CD8-positive, alpha-beta memory T cell (primary cell): ENCODE measurements at places on chromosomes 6 and 20.

- no peak for DNase-seq
These were observed 1.7 kb downstream of the PMEPA1 start for GRCh38 chr20:57707849-57708693.

GRCh38 chr6:88458662-88459061 is 292.5 kb upstream of the CNR1 start:
- DNase-seq: no peak

GRCh38 chr6:111200350-111201243 is 113.3 kb downstream of the SLC16A10 start:
- no peak for DNase-seq

DNA sequence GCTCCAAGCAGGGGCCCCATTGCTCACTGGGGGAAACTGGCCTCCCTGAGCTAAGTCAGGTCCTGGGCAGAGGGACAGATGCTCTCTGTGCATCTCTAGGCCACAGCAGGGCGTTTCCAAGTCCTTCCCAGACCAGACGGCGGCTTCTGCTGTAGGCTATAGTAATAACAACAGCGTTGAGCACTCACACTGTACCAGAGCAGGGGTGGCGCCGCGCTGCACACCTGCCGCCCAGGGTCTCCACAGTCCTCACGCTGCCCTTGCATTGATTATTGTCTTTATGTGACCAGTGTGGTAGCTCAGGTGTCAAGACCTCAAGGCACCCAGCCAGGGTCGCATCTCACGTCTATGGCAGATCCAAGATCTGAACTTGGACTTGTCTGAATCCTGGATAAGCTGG is 14.9 kb upstream of the CCN5 start:
- no peak for DNase-seq

GRCh38 chr20:62087632-62088031 is 22.0 kb upstream of the TAF4 start:
- no peak for DNase-seq

- no peak for DNase-seq
These were observed 166.3 kb downstream of the PHACTR1 start for GRCh38 chr6:12882761-12883290.

- no peak for DNase-seq
These were observed 54.8 kb downstream of the CD164 start for GRCh38 chr6:109327491-109327890.

DNA sequence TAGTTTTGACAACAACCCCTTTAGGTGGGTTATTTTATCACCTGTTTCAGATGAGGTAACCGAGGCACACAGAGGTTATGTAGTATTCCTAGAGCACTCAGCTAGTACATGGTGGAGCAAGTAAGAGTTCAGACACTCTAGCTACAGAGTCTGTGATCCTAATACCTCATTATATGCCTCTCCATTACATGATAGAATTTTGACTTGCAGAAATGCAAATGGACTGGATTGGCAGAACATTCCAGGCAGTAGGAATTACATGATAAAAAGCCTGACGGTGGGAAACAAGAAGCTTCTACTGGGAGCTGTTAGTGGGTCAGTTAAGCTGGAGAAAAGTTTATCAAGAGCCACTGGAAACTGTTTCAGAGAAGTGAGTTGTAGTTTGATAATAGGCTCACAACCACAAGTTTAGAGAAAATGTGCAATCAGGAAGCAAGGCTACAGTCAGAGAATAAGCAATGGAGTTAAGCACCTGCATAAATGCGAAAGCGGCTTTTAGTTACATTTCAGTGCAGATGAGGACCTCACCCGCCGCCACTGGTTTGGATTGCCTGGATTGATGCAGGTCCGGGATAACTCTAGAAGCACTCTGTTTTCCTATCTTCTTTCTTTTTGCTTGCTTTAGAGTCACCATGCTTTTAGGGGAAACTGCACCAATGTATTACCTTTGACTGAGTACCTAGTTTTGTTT is 34.7 kb upstream of the MYLK2 start:
- DNase-seq: no peak

- no peak for DNase-seq
These were observed 116.2 kb downstream of the PFDN4 start for GRCh38 chr20:54324041-54324440.

GRCh38 chr20:46688151-46689081 is 828 bp downstream of the TP53RK start:
- DNase-seq: no peak

DNA sequence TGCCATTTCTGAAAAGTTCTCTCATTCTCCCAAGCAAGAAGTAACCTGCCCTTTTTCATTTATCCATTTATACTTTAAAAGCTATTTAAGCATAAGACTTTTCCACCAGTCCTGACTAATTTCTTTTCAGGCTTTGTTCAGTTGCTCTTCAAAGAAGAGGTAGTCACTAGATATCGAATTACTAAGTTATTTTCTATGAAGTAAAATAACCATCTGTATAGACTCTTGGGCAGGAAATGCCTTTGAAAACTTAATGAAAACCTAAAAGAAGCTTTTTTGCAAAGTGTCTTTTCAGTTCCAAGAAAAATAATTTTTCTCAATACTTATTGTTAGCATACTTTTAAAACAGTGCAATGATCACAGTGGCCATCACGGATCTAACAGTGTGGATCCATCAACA is 31.3 kb upstream of the LAMP5 start:
- no peak for DNase-seq

DNA sequence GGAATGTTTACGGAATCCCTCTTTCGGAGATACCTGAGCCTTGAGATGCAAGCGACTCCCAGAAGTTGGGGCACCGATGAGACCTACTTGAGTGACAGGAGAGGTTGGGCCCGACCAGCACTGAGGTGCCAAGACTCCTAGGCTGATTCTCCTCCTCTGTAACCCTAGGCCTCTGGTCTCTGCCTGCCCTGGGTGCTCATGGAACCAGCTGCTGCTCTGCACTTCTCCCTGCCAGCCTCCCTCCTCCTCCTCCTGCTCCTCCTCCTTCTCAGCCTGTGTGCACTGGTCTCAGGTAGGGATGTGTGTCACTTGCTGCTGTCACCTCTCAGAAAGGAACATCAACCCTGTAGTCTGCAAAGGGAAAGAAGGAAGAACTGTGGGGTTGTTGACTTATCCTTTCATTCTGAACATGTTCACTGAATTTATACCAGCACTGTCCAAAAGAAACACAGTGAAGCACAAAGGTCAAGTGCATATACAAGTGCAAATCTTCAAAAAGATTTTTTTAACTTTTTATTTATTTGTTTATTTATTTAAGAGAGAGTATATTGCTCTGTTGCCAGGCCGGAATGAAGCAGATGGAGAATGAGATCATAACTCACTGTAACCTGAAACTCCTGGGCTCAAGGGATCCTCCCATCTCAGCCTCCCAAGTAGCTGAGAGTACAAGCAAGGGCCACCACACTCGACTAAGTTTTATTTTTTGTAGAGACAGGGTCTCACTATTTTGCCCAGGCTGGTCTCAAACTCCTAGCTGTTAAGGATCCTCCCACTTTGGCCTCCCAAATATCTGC is 913 bp downstream of the BTN2A2 start:
- no peak for DNase-seq

DNA sequence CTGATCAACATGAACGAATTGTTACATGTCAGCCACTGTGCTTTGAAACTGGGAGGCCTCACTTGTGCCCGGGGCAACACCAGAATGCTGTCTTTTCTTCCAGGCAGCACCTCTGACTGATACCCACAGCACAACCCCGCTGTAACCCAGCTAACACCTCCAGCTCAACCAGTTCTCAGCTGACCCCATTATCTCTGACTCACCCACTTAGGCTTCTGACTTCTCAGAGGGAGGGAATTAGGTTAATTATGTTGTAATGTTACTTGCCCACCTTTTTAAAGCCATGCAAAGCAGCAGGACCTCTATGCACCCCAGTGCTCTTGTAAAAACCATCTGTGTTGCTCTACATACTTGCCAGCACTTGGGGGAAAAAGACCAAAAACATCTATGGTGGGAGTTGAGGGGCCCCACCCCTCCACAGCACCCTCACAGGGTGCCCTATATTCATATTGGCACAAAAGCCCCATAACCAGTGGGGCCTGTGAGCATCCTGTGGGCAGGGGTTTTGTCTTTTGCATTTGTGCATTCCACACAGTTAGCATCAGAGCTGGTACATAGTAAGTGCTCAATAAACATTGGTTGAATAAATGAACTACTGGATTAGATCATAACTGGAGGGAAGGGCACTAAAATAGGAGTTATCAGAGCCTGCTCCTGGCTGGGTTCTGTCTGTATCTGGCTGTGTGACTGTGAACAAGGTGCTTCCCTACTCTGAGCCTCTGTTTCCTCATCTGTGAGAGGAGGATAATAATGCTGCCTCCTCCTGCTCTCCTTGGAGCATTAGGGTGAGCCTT is 22.3 kb downstream of the BNIP5 start:
- no peak for DNase-seq

DNA sequence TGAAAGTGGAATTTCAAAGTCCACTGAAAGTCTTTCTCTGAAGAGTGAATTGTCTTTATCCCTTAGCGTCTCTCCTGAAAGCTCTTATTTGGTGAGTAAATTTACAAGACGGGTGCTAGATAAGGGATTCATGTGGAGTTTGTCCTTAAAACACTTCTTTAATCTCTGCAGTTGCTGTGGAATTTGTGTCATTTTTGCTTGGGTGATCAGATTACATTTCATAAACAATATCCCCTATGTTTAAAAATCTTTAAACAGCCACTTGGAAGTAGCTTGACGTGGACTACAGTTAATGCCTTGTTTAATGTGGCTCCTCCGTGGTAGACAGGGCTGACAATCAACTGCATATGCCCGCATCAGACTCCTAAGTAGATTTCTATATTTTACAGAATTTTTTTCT is 175.4 kb upstream of the ZNF217 start:
- DNase-seq: no peak

DNA sequence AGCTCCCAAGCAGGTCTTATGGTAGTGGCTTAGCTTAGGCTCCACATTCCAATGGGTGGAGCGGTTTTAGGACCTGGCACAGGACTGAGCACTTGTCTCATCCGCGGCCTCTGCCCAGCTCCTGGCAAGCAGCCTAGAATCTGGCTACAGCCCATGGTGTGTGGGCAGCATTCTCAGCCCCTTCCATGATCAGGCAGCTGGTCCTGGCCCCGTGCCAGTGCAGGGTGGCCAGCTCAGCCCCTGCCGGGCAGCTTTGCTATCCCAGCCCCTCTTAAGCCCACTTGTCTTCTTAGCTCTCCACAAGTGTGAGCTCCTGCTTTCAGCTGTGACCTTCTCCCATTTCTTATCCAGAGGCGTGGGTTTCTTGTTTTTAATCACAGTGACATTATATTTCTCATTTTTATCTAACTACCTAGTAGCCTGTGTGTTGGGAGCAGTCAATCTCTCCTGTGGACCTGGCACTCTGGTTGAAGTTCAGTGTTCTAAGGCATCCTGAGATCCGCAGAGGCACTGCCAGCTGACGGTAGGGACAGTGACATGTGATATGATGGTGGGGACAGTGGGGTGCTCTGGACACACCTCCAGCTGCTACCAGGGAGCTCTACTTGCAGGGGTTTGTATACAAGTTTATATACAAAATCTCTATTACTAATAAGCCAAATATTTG is 119.9 kb upstream of the PRND start:
- DNase-seq: no peak

DNA sequence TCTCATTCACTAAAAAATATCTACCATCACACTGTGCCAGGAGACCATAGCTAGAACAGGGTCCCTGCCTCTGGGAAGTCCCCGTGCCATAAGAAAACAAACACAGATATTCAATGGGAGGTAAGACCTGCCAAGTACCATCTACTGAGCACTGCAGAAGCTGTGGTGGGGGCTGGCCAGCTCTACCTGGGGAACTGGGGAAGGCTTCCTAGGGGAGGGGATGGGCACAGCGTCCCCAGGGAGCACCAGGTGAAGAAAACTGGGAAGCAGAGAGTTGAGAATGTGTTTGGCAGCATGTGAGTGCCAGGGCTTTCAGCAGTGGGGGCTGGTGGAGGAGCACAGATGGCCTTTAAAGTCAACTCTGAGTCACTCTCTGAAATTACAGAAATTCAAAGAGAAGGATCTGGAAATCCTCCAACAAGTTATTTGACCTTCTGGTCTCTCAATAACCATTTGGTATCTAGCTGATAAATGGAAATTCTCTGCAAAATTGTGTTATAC is 85.2 kb downstream of the SHLD1 start:
- DNase-seq: no peak

DNA sequence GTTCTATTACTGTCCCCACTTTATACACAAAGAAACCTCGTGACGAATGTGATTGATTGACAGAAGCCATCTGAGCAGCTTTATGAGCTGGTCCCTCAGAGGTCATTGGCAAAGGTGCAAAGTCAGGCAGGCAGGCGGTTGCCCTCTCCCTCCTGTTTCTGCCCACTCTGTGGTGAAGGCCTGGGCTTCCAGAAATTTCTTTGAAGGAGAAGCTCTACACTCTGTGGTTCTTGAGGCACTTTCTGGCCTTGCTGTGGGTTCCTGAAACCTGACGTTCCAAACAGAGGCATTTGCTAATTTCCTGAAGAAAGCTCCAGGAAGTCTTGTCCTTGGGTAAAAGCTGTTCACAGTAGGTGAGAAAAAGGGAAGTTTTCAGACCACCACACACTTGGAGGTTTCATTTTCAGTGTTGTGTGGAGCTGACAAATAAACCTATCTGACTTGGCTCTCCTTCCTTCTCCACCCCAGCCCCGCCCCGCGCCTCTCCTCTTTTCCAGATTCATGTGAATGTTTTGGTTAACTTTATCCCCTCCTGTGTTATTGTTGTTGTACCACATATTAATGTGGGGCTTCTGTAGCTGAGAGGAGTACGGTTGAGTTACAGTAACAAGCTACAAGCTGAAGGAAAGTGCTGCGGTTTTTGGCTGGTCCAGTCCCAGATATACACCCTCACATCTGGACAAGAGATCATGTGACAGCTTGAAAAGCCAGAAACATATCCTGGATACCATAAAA is 274.1 kb downstream of the CLIC5 start:
- no peak for DNase-seq

DNA sequence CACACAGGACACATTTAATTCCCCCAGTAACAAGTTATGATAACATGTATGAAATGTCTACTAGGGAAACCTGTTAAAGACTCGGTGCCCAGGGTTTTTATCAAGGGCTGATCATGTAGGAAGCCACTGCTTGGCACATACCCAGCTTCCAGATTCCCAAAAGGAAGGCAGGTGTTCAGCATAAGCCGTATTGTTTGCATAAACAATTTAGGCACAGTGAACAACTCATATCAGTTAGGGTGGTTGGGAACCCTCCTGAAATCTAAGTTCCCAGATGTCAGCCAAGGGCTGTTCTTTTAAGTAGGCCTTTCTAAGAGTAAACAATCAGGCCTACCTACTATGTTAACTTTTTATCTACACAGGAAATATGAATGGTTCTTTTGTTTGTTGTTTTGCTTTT is 74.1 kb downstream of the ASXL1 start:
- no peak for DNase-seq

DNA sequence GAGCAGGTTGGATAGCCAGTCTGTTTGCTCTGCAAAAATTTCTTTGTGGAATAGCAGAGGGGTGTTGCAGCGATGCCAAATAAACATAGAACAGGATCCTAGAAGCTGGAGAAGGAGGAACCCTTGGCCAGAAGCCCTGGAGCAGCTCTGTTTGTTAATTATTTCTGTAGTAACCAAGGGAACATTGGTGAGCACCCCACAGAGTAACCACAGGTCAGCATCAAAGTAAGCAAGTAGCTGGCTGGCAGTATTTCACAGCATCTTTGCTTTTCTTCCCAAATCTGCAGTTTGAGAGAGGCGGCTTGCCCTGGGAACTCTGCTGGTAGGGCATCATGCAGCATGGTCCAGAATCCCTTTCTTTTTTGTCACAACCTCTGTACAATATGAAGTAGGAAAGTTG is 12.7 kb upstream of the APMAP start:
- no peak for DNase-seq
